Stimulated activated CD8-positive, alpha-beta memory T cell treated with anti-CD3 and anti-CD28 coated beads, Interleukin-4, amount 100 ng/mL, for 4 hours (primary cell): ENCODE measurements at places on chromosomes 6 and 20.

GRCh38 chr6:168441434-168442391 is 729 bp downstream of the SMOC2 start:
- DNase-seq = no peak

GRCh38 chr6:122825163-122825562 is 36.1 kb downstream of the SMPDL3A start:
- DNase-seq = no peak

DNA sequence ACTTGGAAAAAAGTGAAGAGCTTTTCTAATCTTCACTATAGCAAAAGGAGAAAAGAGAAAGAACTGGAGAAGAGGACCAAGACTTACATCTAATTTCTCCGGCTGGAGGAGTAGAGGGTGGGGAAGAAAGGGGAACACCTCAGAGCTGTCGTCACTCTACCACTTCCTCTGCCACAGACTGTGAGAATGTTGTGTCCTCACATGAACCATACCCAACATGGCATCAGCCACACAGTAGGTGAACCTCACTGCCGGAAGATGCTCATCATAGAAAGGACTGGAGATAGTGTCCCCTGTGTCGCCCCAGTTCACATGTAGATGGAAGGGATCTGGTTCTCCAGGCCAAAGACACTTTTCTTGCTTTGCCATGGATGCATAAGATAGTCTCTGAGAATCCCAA is 604.4 kb upstream of the NOX3 start:
- no peak for DNase-seq

DNA sequence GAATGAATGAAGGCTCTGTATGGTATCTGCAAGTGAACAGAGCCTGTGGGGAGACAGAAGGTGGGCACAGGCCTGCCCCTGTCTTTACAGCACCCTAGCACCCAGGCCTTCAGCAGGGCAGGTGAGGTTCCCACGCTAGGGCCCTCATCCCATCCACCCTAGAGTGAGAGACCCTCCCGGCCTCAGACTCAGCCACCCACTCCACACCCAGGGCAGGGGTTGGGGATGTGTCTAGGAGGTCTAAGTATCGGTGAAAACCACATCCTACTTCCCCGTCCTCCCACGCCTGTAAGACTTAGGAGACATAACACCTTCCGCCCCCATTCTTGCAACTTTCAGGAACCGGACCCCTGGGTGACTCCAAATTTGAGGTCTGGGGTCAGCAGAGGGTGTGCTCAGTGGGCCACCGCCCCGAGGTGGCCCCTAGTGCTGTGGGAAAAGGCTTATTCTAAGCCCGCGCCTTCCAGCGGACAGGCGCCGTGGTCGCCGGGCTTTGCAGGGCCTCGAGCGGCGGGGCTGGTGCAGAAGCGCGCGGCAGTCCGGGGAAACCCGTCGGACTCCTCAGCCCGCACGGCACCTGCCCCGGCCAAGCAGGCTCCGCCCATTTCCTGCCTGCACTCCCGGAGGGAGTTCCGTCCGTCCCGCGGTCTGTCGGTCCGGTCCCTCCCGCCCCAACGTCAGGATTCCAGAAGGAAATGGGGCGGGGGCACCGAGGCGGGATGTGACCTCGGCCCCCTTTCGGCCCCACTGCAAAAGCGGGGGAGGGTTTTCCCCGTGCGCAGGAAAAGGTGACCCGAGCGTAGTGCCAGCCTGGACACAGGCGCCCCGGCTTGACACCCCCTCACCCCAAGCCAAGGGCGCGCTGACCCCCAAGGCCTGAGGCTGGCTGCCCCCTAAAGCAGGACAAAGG is 868 bp downstream of the SAMD10 start:
- DNase-seq = peak; percentile 41

- no peak for DNase-seq
Measured at GRCh38 chr20:2750491-2751251, 49.8 kb downstream of the CPXM1 start.

DNA sequence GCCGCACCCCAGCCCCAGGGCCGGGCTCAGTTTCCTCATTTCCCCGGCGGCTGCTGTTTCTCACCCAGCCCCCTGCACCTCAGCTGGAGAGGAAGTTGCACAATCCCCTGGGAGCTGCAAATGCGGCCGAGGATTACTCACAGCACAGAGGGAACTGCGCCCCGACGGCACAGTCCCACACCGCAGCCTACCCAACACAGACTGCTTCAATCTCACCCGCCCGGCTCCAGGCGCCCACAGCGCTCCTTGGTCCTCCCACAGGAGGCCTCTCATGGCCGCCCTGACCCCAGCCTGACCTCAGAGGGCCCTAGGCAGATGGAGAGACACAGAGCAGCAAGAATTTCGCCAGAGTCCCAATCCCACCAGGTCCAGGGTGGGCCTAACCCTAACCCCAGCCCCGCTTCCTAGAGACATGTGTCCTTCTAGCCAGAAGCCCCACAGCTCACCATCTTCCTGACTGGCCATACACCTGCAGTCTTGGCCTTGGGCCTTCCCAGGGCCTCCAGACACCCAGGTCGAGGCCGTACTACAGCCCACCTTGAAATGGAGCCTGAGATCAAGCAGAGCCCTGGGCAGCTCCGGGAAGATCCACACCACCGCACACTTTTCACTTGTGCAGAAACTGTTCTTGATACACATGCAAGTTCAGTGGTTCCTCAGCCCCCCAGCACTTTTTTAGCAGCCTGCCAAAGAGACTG is 11.7 kb downstream of the TFEB start:
- no peak for DNase-seq

GRCh38 chr6:101450901-101451300 is 57.4 kb downstream of the GRIK2 start:
- no peak for DNase-seq

- DNase-seq = no peak
Measured at GRCh38 chr6:169253337-169254238, at the start of gene THBS2. Gene THBS2 (minus strand): TSS chr6:169253846. CDS start chr6:169250784, 3,062 bp downstream.

DNA sequence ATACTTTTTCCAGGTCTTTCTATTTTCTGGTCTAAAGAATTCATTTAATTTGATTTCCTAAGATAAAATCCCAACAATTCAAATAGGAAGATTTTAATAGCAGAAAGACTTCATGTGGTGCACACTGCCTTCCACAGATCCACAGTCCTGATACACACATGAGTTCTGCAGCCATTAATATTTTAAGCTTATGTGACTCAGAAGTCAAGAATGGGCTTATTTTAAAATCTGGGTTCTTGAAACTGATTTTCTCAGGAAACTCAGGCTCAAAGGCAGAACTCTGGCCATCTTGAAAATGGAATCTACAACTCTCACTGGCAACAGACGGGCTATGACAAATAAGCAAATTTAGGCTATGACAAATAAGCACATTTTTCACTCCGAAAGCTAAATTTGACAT is 88.2 kb downstream of the COL12A1 start:
- DNase-seq = no peak

DNA sequence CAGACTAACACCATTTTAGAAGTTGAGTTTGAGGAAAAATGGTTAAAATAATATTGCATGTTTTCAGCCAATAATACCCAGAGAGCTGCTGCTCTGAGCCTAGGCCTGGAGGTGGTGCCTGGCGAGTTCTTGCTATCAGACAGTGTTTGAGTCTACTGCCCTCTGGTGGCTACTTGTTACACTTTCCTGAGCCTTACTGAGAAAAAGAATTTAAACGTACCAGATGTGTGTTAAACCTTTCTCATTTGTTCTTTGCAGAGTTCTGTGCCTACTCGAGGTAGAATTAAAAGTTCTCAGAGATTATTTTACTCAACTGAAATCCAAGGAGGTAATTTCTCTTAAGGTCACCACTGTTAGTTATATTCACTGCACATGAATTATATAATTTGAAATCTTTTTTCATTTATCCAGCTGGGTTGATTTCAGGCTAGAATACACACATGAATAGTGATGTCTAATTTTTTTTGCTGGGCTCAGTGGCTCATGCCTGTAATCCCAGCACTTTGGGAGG is 38.2 kb downstream of the SHLD1 start:
- peak; percentile 49 for DNase-seq

DNA sequence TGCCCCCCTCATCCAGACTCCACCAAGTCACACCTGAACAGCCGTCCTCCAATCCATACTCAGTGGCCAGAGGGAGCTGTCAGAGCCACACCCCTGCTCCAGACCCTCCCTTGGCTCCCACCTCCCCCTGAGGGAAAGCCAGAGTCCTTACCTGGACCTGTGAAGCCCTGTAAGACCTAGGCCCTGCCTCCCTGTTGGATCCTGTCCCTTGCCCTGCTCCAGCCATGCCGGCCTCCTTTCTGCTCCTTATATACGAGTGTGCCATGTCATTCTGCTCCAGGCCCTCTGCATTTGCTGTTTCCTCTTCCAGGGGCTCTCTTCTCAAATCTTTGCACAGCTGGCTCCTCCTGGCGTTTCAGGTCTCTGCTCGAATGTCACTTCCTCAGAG is 100.3 kb upstream of the MYL9 start:
- DNase-seq = no peak

- no peak for DNase-seq
Measured at GRCh38 chr20:43022568-43022967, 167.1 kb downstream of the PTPRT start.

DNA sequence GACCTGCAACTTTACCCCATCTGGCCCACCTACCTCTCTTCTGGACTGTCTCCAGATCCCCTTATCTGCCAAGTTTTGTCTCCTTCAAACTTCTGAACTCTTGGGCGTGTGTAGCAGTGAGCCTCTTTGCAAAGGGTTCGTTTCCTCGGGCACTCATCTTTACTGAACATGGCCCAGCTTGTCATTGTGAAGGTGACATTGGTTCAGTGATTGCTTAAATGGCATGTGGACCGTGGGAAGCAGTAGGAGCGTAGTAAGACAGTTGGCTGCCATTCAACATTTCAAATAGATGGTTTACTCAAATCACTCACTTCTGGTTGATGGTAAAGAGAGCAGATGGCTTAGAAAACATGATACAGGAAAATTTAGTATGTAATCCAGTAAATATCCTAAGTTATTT is 34.8 kb upstream of the KIF25 start:
- DNase-seq = no peak

DNA sequence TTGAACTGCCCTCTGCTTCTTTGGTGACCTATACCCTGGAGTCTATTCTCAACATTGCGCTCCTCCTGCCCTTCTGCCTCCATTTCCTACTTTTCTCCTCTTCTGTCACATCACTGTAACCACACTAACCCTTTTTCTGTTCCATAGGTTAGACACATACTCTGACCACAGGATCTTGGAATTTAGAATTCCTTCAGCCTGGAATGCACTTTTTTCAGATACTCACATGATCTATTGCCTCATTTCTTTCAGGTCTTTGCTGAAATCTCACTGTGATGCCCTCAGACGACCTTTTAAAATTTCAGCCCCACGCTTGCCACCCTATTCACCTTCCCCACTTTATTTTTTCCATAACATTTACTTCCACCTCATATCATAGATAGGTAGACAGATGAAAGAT is 5.1 kb downstream of the VNN1 start:
- no peak for DNase-seq

DNA sequence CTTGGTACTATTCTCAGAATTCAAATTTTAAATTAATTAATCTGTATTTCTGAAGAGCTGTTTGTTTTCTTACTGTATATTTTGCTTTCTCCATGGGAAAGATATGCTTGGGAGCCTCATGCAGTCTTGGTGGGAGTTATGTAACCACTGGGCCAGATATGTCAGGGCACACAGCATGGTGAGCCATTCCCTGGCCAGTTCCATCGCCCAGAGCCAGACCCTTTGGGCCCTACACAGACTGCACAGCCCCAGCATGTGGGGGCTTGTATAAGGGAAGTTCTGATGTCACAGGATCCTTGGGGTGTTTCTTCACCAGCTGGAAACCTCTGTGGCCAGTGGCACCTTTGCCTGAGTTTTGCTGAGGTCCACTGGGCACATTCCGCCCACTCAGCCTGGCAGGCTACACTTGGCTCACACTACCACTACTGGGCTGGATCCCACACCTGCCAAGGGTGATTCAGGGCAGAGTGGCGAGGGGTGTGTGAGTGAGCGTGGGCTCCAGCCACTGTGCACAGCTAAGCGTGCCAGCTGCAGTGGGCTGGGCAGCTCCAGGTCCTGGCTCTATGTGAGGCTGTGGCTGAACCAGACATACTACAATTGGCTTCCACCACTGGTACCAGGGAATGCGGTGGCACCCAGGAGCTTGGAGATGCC is 293.5 kb downstream of the ARHGAP18 start:
- DNase-seq = no peak

GRCh38 chr6:7249391-7249790 is 63.6 kb downstream of the SSR1 start:
- DNase-seq = no peak

DNA sequence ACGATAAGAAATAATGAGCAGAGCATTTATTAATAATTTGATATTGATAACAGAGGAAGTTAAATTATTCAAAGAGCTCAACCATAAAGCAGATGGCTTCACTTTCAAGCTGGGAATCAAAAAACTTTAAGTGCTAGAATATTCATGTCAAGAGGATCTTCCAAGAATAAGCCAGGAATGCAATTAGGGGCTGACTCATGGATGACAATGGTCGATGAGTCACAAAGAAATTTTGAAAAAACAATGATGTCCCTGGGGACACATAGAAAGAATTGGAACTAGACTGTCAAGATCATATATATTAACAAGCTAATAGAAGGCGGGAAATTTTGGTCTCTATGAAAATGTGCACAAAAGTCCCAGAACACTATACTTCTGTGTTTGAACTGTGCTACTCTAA is 304.1 kb downstream of the LAMA2 start:
- no peak for DNase-seq

- no peak for DNase-seq
Measured at GRCh38 chr6:132020138-132020581, 69.0 kb upstream of the CCN2 start.

DNA sequence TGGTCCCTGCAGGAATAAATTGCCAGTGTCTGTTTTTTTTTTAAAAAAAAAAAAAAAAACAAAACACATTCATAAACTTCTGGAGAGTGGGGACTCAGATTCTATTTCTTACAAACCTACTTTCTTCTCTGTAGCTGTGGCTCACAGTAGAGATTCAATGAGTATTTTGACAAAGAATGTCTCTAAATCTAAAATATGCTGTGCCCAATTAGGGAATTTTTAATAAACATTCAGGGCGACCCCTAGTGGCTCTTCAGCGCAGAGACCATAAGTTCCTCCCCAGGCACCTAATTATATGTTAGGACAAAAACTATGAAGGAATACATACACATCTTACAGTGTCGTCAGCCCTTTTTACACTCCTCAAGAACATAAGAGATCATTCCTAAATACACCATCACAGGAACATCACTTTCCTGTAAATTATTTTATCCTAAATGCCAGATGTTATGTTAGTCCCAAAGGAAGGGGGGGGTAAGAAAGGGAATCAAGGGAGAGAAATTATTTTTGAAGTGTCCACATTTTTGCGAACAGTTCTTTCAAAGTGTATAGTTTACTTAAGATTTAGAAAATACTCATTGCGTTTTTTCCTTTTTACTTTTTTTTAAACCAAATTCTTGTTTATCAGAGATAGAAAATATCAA is 21.8 kb upstream of the NAA20 start:
- DNase-seq = no peak
